ENCODE measurements at places on chromosomes 12 and 14.

- DNase-seq: no peak
Measured at GRCh38 chr12:106729611-106730010, 44.9 kb upstream of the RIC8B start.

- no peak for DNase-seq
Measured at GRCh38 chr12:19496219-19496878, 57.1 kb downstream of the AEBP2 start.

DNA sequence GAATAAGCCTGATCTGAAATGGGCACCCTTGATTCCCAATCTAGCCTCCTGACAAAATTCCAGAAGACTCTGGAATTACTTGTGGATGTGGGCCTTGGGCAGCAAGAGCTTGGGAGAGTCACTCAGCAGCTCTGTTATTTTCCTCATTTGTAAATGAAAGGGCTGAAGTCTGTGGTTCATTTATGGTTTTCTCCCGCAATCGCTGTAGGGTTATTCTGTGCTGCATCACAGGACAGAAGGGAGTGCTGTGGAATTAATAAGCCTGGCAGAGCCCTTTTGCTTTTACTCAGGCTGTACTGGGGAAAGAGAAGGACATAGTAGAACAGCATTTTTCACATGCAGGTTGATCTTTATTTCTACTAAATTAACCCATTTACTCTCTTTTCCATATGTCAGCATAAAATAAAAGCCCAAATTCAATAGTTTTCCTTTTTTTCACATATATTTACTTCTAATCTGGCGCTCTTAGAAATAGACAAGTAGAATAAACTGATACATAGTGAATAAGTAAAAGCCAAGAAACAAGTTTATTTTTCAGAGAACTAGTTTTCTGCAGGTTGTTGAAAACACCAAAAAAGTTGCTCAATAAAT, 49.2 kb downstream of the DUSP16 start:
- no peak for DNase-seq

DNA sequence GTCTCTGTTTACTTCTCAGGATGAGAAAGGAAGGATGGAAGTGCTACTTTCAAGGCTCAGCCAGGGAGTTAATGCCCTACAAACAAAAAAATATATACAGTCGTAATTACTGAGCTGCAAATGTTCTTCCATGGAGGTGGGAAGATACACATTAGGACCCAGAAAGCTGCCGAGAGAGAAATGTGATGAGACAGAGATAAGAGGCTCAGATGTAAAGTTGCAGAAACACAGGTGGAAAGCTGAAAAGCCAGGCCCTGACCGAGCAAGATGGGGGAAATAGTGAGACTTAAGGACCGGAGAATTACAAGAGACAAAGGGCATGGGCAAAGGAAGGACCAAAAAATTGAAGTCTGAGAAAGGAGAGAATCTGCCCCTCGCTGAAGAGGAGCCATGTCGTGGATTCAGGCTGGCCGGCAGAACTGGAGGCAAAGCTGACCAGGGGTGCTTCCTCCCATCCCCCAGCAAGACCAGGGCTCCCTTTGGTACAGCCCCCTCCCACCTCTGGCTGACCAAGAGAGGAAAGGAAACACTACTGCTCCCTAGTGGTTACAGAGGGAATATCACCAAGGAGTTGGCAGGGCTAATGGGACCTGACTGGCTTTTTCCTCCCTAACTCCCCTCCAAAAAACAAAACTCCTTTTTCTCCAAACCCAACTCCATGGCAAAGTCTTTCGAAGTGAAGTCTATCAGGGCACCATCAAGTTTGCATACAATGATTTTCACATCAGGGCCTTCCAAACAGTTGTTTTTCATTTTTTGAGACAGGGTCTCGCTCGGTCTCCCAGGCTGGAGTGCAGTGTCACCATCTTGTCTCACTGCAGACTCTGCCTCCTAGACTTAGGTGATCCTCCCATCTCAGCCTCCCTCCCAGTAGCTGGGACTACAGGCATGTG, 12.1 kb downstream of the ZFHX2 start:
- DNase-seq: no peak

GRCh38 chr14:101320396-101320795, 240.9 kb upstream of the DIO3 start:
- DNase-seq: no peak

DNA sequence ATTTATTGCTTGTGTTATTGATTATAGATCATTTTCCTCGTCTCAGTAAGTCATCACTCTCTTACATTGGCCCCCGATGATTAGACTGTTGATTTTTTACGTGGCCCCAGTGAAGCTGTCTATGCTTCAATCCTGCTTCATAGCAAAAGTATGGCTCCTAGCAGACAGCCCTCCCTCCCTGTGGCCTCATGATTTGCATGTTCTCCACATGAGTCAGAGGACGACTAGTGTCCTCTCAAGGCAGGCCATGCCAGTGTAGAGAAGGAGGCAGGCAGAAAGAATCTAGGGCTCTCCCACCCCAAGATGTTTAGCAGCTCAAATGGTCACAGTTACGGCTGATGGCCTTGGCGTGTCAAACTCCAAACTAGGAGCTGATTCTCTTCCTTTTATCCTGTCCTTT, 59.6 kb downstream of the FIGNL2 start:
- no peak for DNase-seq

GRCh38 chr14:90397425-90398314, 841 bp downstream of the CALM1 start:
- DNase-seq: no peak

DNA sequence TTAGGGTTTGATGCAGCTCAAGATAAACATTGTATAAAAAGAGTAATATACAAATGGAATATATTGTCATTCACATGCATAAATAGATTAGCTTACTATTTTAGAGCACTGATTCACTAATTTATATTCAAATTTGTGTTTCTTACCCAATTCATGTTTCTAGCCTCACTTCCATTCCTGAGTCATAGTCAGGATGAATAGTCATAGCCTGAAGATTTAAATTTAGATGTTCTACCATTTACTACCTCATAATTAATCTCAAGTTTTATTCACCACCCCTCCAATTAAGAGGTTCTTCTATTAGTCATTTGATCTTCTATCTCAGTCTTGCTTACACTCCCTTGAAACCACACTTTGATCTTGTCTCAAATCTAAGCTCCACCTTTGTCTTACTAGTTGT, 38.7 kb downstream of the ANO4 start:
- no peak for DNase-seq

DNA sequence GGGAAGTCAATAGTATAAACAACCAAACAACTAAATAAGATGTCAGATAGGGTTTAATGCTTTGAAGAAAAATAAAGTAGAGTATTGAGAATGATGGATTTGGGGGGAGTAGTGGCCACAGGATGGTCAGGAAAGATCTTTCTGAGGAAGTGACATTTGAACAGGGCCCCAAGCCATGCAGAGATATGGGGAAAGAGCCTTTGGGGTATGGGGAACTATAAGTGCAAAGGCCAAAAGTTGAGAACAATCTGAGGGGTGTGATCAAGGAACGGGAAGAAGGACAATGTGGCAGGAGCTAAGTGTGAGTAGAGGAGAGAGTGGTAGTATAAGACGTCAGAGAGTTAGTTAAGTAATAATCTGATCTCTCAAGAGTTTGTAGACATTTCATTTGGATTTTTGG, 1.3 kb downstream of the MRPS35 start:
- no peak for DNase-seq

DNA sequence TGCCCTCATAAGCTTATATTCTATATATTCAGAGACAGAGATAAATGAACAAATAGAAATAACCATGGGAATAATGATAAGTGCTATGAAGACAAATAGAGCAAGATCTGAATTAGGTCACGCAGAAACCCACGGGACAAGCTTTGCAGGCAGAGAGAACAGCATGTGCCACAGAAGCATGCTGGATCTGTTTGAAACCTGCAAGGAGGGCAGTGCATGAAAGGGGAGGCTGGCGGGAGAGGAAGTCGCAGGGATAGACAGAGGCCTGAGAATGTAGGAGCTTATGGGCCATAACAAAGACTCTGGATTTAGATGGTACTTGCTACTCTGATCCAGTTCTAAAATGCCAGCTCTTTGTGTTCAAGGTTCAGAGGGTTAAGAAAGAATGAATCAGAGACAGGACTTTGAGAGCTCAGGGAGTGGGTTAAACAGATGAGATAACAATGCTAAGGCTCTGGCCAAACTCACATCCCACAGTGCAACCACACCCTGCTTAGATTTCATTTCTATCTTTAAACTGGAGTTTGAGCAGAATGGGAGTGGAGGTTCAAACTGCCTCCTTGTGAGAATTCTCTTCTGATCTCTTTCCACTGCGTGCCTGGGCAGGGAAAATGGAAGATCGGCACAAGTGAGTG, 49.2 kb upstream of the PPP1R12A start:
- DNase-seq: no peak

DNA sequence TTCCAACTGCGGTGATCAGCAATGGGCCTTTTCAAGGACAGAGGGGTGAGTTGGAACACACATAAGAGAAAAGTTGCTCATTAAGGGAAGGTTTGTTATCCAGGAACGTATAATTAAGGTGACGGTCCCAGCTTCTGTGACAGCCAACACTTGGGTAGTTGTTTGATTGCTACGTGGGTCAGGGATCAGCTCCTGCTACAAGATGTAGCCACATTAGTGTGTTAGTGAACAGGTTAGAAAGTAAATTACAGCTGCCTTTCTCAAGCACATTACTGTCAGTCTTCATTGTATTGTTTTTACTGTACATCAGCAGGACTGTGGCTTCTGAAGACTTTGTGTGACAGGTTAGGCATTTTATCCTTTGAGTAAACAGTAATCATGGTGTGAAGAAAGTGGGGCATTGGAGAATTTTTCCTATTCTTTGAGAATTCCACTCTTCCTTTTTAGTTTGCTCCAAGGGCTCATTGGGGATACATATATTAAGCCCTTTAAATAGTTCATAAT, 230.5 kb downstream of the EGLN3 start:
- DNase-seq: no peak

- no peak for DNase-seq
Measured at GRCh38 chr14:88078525-88078924, 73.6 kb downstream of the GPR65 start.

DNA sequence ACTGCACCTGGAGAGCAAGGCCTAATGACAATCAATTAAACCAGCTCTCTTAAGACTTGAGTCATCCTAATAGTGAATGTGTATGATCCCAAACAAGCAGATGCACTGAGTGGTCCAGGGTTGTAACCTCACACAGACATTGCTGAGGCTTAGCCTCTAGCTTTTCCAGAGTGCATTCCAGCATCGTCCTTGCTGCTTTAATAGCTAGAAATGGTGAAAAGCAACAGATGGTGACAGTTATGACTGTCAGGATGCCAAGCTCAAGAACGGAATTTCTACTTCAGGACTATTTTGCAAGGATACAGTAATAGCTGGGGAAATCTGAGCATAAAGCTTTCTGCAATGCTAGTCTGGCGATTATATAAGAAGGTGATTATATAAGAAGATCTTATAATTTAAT, 34.6 kb downstream of the PTPRR start:
- no peak for DNase-seq

- DNase-seq: no peak
Measured at GRCh38 chr12:2384029-2384386, 331.2 kb downstream of the CACNA1C start.

GRCh38 chr14:53310412-53310811, 157.3 kb upstream of the DDHD1 start:
- no peak for DNase-seq

GRCh38 chr14:96287856-96288255, 31.8 kb downstream of the BDKRB1 start:
- no peak for DNase-seq

- no peak for DNase-seq
Measured at GRCh38 chr14:33062476-33062875, 123.8 kb downstream of the NPAS3 start.

GRCh38 chr12:52975820-52976573, 27.1 kb downstream of the KRT18 start:
- DNase-seq: no peak

- DNase-seq: no peak
Measured at GRCh38 chr14:93954516-93954830, 21.9 kb downstream of the ASB2 start.

DNA sequence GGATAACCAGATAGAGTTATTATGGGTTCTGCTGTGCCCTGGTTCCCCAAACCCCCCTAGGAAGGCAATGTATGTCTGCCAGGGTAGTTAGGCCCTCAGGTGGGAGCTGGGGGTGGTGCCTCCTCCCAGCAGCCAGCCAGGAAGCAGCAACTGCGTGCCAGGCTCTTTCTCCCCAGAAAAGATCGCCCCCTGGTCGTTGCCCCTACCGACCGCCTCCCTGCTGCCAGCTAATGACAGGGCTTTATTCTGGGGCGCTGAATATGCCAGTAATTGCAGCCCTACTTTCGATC, 36.3 kb downstream of the IQSEC3 start:
- no peak for DNase-seq

- peak; percentile 21 for DNase-seq
Measured at GRCh38 chr14:102917469-102918211, 4.8 kb upstream of the AMN start.

GRCh38 chr14:101104485-101104884, 201.0 kb upstream of the RTL1 start:
- no peak for DNase-seq

GRCh38 chr14:38209572-38210557, 2.2 kb downstream of the SSTR1 start:
- peak; percentile 32 for DNase-seq

DNA sequence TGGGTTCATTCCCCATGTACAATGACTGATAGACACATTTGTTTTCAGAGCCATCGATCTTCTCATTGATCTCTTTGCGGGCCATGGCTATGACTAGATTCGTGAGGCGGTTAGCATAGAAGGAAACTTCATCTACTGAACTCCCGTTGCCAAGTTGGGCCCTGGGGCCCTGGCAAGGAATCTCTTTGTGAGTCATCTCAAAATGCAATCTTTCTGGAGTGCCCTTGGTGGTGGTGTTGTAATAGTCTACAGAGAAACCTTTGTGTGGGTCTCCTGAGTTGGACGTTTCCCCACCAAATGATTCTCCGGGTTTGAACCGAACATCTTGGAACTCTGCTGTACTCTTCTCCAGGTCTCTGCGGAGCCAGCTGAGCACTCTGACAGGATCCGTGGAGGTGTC, 20.4 kb downstream of the AKAP3 start:
- DNase-seq: no peak

GRCh38 chr12:28780096-28780495, 369.0 kb upstream of the FAR2 start:
- DNase-seq: no peak

GRCh38 chr12:2649201-2650030, 145.4 kb upstream of the FKBP4 start:
- DNase-seq: no peak

Data from anterior cingulate cortex (tissue), 58 donors.